D721Med (cell line): ENCODE measurements at places on chromosomes 2 and 18.

GRCh38 chr2:190062053-190062452 lies 476 bp downstream of the MSTN start:
- no peak for DNase-seq

DNA sequence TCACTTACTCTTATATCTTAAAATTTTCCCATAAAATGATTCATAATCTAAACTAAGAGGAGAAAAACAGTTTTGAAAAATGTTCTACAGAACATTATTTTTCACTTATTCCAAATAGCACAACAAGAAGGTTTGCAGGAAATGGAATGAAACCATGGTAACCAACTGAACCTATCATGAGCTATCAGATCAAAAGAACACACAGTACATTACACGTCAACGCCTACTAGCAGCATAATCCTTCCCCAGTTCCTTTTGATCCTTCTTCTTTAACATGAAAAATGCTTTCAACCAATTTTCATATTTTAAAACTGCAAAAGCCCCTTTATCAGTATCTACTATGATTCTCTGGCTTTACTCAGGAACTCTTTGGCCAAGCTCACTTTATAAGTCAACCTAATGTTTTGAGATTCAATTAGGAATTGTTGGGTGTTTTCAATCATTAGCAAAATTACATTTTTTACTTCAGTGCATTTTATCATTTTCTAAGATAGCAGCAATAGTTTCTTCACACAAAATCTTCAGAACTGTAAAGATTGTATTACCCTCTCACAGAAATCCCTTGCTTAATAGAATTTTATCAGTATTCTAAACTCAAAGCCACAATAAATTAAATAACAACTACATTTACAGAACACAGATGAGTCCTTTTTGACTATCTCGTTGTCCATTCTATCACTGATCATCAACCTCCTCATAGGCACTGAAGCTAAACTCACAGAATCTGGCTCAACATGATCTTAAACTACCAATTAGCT lies 102.5 kb downstream of the CHN1 start:
- DNase-seq = no peak

- no peak for DNase-seq
These were observed 1070.3 kb upstream of the CELF4 start for GRCh38 chr18:38635709-38636430.

GRCh38 chr2:157596992-157597681 lies 31.5 kb downstream of the ACVR1C start:
- peak; percentile 47 for DNase-seq

GRCh38 chr2:158192515-158193443 lies 91.1 kb downstream of the UPP2 start:
- no peak for DNase-seq

DNA sequence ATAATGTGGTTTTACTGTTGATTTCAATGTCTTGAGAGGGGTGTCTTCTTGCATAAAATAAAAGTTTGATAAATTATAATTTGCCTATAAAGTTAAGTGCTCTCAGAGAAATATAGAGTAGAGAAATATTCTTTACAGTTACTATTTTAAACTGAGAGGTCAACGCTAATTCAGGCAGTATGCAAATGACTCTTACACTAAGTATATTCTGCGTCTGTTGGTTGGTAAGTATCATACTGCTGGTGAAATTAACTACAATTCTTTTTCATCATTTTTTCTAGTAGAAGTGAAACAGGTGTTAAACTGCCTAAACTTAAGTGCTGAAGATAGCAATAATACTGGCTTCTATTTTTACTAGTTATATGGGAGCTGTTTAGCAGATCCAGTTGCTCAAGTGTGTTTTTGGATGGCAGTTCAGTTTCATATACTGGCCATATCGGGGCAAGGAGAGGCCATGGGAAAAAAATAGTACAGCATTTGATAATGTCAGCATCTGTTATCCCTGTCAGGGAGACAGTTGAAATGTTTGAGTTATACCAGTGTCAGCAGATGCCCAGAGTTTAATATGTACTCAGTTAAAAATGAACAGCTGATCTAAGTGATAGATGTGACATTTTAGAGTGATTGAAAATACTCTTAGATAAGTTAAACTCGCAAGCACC lies 86.2 kb downstream of the MIB1 start:
- no peak for DNase-seq

GRCh38 chr18:59052965-59053820 lies 86.5 kb upstream of the SEC11C start:
- no peak for DNase-seq

GRCh38 chr2:224944707-224945547 lies 97.3 kb downstream of the DOCK10 start:
- DNase-seq = no peak

GRCh38 chr2:177784745-177785067 lies 287.9 kb downstream of the PDE11A start:
- DNase-seq = no peak

DNA sequence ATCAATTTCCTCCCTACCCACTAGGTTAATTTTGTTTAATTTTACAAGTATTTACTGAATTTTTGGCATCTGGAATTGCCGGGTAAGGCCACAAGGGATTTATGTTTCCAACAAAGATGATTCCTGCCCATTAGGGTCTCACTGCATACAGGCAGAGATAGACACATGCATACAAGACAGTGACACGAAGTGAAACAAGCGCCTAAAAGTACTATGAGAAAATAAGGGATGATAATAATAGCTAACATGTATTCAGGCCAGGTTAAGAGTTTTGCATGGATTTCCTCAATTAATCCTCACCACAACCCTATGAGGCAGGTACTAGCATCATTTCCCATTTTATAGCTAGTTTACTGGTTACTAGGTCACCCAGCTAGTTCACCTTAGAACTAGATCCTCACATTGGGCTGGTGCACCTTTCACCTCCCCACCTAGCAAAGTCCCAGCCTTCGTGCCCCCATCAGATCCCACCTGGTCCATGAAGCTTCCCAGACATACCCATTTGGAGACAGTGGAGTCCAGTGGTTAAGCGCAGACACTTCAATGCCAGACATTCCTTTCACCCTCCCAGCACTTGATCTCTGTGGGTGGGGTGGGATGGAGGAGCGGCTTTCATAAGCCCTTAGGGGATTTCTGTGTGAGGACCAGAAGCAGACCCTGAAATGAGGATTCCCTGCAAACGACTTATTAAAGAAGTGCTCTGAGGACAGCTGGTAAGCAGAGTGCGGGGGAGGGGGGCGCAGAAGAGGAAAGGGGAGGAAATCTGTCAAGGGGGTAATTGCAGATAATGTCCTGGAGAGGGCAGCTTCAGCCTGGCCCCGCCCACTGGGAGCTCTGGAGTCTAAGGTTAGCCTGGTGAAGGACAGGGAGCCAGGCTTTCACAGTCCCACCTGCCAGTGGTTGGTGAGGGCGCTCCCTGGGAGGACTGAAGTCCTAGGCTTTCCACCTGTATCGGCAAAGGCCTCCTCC lies 5.8 kb upstream of the DGUOK start:
- peak; percentile 22 for DNase-seq

DNA sequence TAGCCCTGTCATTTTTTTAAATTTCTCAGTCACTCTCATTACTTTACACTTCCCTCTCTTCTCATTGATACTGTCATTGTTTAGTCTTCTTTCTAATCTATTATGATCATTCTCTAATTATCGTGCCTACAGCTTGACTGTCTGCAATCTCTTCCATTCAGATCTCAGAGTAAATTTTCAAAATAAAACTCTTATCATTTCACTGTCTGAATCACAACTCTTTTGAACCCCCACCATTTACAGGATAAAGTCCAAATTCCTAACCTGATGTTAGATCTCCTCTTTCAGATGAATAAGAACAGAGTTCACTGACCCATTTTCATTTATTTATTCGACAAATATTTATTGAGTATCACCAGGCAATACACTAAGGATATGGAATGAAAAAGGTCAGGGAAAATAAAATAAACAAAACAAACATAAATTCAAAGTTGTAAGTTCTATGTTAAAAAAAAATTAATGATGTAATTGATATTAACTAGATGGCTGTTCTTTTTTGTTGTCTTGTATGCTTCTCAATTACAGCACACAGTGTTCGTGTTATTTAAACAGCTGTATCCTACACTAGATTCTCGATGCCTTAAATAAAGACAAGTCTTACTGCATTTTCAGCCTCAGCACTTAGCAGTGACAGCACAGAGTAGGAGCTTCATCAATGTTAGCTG lies 631.0 kb downstream of the IRS1 start:
- no peak for DNase-seq

DNA sequence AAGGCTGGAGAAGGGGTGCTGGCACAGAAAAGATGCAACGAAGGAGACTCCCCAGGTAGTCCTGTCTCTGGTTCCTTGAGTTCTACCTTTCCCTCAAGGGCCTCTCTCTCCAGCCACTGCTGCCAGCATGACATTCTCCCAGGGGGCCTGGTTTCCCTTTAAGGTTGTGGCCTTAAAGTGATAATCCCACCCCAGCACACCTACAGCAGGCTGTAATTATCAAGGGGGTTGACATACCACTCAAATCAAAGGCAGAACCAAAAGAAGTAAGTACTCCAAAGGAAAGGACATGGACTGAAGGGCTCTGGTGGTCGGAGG lies 127.4 kb upstream of the MSH6 start:
- DNase-seq = no peak

DNA sequence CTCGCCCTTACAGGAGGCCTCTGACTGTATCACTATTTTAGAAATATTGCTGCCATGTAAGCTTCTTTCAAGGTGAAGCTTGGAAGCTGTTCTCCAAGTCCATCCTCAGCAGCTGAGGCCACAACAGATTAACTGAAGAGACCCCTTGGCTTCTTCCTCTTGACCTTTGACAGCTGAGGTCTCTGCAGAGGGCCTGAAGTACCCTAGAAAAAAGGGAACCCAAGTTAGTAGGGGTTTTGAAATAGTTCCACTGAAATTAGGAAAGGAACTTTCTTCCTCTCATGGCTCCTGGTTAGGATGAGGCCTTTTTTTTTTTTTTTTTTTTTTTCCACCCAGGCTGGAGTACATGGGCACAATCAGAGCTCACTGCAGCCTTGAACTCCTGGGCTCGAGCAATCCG lies 15.5 kb upstream of the IHH start:
- no peak for DNase-seq

- no peak for DNase-seq
These were observed 64.7 kb upstream of the TTC39C start for GRCh38 chr18:23949863-23950262.

DNA sequence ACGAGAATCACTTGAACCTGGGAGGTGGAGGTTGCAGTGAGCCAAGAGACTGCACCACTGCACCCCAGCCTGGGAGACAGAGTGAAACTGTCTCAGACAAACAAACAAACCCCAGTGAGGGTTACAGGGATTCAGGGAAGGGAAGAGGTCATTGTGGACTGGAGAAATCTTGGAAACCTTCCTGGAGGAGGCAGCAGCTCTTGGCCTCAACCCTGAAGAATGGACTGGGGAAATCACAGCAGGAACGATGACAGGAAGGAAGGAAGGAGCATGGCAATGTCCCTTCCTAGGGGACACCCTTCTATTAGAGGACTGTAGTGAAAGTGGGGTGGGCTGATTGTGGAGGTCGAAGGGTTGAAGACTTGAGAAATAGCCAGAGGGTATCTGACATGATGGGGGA lies 72.5 kb downstream of the DNMT3A start:
- DNase-seq = no peak

DNA sequence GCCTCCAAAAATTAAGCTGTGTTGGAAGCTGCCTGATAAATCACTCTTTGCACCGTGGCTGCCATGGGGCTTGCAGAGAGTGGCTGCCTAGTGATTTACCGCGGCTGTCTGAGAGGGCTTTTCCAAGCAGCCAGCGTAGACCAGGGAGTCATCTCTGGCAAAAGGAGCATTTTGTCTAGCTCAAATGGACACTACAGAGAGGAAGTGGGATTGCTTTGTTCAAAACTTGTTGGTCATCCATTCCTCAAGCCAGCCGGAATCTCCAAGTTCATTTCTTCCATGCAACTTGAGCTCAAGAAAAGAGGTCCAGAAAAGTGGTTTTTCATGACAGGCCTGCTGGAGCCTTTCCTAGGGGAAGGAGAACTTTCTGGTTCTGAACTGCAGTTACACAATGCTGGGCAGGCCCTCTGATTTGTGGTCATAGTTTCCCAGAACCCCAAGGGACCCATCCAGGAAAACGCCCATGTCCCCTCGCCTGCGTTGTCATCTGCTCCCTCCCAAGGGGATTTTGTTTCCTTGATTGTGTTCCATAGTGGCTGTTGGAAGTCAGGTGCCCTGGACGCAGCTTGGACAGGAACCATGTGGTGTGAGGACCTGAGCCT lies 108.1 kb downstream of the TRIB2 start:
- DNase-seq = no peak

- DNase-seq = no peak
These were observed 11.0 kb downstream of the SPRED2 start for GRCh38 chr2:65421432-65421748.

DNA sequence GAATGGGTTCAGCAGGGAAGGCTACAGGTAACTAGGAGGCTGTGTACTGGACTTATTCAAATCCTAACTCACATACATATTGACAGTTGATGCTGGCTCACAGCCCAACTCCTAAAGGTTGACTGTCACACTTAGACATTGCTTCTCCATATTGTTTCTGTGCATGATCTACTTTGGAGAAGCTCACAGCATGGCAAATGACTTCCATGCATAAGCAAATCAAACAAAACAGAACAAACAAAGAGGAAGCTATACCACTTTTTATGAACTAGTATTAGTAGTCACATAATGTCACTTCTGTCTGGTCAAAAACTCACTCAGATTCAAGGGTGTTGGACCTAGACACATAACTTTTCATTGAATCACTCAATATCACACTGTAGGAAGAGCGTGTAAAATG lies 43.8 kb upstream of the CDH19 start:
- DNase-seq = no peak

DNA sequence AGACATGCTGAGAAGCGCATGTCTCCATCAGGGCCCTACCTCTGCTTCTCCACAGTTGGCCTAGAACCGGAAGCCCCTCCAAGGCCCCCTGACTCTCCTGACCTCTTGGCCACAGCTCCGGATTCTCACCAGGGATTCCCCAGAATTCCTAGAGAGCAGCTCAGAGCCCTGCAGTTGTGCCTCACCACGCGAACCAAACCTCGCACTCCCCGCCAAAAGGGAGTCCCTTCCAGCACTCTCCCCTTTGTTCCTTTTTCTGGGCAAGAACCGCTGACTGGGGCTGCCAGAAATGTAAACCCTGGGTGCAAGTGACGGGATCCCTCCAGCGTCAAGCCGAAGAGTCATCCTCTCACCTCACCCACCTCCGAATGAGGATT lies 36.7 kb downstream of the AFF3 start:
- DNase-seq = no peak
